A549 treated with Mapracorat at 1 μM for 4 hours (cell line): ENCODE measurements at places on chromosomes 6 and 20. TPM values are rescaled to one million over a fixed set of nuclear protein-coding genes. Genes with fewer than 3 reads are reported as not detected.

The OXT gene
- not detected in 5 replicates for total RNA-seq

The PTPRT gene
- total RNA-seq, result not detected in 5 replicates

The CCN5 gene
- 25.9 to 39.9 TPM (median 27.5 TPM) in 5 replicates for total RNA-seq

The PDYN gene
- 0.09 TPM in 1 of 5 replicates, not detected in the others for total RNA-seq

The FERMT1 gene
- 14.7 to 16.1 TPM (median 15.7 TPM) in 5 replicates for total RNA-seq

The RPN2 gene
- total RNA-seq, result 249 to 273 TPM (median 259 TPM) in 5 replicates

The PGC gene
- total RNA-seq, result not detected in 5 replicates

The BNIP5 gene
- not detected in 5 replicates for total RNA-seq

The TMX4 gene
- 13.9 to 16.2 TPM (median 15.7 TPM) in 5 replicates for total RNA-seq

The FANCE gene
- 3.1 to 3.8 TPM (median 3.6 TPM) in 5 replicates for total RNA-seq

The CABLES2 gene
- 4.4 to 5.8 TPM (median 5.2 TPM) in 5 replicates for total RNA-seq

The ISM1 gene
- total RNA-seq, result 0.16 to 0.24 TPM (median 0.21 TPM) in 5 replicates

The CNR1 gene
- total RNA-seq, result 1.1 to 1.9 TPM (median 1.2 TPM) in 5 replicates

The NCOA5 gene
- 17.7 to 23.9 TPM (median 20.3 TPM) in 5 replicates for total RNA-seq

The SLC13A3 gene
- total RNA-seq, result not detected in 5 replicates

The KIF6 gene
- total RNA-seq, result 0.11 to 0.35 TPM (median 0.30 TPM) in 5 replicates

The RAB44 gene
- total RNA-seq, result 0.03 to 0.06 TPM (median 0.04 TPM) in 4 of 5 replicates, not detected in the other

The ENPP5 gene
- total RNA-seq, result not detected in 5 replicates
